ENCODE measurements at places on chromosomes 1 and 21. TPM values are rescaled to one million over a fixed set of nuclear protein-coding genes. Genes with fewer than 3 reads are reported as not detected.

Gene RNU11
- not detected for total RNA-seq

Gene TSPEAR
- not detected for total RNA-seq

- no peaks in the 10 kb centered on the region for H3K4me1 ChIP-seq
- DNase-seq = no peak
- no peak overlapping the region for H3K27ac ChIP-seq
Measured at GRCh38 chr1:6911021-6911941, 126.0 kb downstream of the CAMTA1 start.

DNA sequence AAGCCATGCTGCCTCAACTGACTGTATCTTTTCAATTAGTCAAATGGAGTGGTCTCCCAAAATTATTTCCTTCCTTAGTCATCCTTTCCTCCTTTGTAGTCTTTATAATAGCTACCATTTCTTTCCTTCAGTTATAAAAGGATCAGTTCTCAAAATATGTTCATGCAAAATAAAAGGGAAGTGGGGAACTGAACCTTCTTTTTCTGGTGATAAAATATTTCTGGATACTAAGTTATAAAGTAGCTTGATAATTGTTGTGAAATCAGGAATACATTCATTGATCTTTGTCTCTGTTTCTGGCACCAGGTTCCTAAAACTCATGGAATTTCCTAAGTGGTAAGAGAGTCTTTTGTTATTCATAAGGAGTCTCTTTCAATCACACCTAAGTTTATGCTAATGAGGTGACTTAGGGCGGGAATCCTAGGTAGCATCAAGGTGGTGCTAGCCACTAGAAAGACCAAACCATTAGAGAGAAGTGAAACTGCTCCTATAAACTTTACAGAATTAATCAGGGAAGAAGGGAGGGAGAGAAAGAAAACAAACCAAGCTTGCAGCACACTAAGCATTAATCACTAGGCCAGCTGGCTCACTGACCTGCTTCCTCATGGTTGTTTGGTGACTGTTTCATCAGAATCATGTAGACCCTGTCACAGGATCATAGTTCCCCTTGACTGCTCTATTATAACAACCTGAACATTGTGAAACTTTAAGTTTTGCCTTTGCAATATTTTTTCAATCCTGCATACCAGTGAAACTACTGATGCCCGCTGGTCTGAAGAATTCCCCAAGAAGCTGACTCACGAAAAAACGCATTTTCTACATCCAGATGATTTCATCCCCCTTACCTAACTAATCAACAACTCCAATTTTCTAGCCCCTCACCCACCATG lies 161.6 kb upstream of the PTBP2 start:
- H3K4me3 ChIP-seq = no peak overlapping the region
- H3K4me1 ChIP-seq = no peaks in the 10 kb centered on the region
- H3K36me3 ChIP-seq = no peaks in the 10 kb centered on the region

- no peaks in the 10 kb centered on the region for H3K27me3 ChIP-seq
- H3K4me3 ChIP-seq = no peak overlapping the region
- H3K36me3 ChIP-seq = peaks cover 13% of the 10 kb centered on the region
- no peak for DNase-seq
Measured at GRCh38 chr1:186421446-186421845, 39.5 kb downstream of the PDC start.

- H3K4me1 ChIP-seq = no peaks in the 10 kb centered on the region
- H3K27me3 ChIP-seq = no peaks in the 10 kb centered on the region
- H3K4me3 ChIP-seq = no peak overlapping the region
- no peak for DNase-seq
Measured at GRCh38 chr1:229092377-229093237, 178.3 kb upstream of the RAB4A start.

- H3K36me3 ChIP-seq = no peaks in the 10 kb centered on the region
- H3K4me1 ChIP-seq = peaks cover 15% of the 10 kb centered on the region
- no peak overlapping the region for H3K4me3 ChIP-seq
- no peak for DNase-seq
Measured at GRCh38 chr1:76075877-76076276, 1.3 kb downstream of the ST6GALNAC3 start.

GRCh38 chr1:176165573-176165972 lies 41.5 kb downstream of the COP1 start:
- no peak overlapping the region for H3K27ac ChIP-seq
- no peaks in the 10 kb centered on the region for H3K27me3 ChIP-seq
- no peak for DNase-seq
- no peak overlapping the region for H3K4me3 ChIP-seq
- no peaks in the 10 kb centered on the region for H3K36me3 ChIP-seq
- H3K4me1 ChIP-seq = no peaks in the 10 kb centered on the region
